ENCODE measurements at places on chromosomes 12 and 14.

GRCh38 chr14:53571641-53572328 lies 384.8 kb downstream of the BMP4 start:
- no peak for DNase-seq

- no peak for DNase-seq
Measured at GRCh38 chr12:52837413-52837741, 3.3 kb upstream of the KRT79 start.

DNA sequence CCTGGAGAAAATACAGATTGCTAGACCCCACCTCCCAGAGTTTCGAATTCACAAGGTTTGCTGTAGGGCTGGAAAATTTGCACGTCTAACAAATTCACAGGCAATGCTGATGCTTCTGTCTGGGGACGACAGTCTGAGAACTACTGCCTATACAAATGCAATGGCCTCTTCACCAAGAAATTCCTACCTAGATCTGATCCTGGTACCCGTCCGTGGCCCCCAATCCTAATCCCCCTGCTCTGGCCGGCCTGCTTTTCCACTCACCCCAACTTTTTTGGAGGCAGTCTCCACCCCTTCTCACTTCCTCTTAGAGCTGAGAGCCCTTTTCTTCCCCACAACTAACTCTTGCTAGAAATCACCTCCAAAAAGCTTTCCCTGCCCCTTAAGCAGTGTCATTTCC lies 3.1 kb upstream of the SSH1 start:
- no peak for DNase-seq

GRCh38 chr12:106030210-106031071 lies 108.3 kb downstream of the NUAK1 start:
- no peak for DNase-seq

DNA sequence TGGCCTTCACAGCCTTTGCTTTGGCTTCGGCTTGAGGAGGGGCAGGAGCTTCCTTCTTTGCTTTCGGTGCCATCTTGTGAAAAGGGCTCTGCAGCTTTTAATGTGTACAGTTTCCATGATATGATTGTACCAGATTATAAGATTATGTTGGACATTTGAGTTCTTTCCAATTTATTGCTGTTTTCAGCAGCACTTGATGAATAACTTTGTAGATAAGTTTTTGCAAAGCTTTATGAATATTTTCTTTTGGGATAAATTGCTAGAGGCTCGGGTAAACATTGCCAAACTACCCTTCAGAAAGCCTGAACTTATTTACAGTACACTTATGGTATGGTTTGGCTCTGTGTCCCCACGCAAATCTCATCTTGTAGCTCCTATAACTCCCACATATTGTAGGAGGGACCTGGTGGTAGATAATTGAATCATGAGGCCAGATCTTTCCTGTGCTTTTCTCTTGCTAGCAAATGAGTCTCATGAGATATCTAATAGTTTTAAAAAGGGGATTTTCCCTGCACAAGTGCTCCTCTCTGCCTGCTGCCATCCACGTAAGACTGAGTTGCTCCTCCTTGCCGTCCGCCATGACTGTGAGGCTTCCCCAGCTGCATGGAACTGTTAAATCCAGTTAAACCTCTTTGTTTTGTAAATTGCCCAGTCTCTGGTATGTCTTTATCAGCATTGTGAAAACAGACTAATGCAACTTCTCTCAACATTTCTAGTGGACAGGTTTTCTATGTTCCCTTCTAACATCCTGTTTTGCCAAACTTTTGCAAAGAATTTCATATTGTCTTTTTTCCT lies 70.4 kb downstream of the RCOR1 start:
- no peak for DNase-seq

GRCh38 chr12:108337235-108338223 lies 1.6 kb downstream of the CMKLR1 start:
- DNase-seq: no peak

All from left lung (tissue), 14 donors.